ENCODE measurements at places on chromosomes 1 and 21. TPM values are rescaled to one million over a fixed set of nuclear protein-coding genes. Genes with fewer than 3 reads are reported as not detected.

DNA sequence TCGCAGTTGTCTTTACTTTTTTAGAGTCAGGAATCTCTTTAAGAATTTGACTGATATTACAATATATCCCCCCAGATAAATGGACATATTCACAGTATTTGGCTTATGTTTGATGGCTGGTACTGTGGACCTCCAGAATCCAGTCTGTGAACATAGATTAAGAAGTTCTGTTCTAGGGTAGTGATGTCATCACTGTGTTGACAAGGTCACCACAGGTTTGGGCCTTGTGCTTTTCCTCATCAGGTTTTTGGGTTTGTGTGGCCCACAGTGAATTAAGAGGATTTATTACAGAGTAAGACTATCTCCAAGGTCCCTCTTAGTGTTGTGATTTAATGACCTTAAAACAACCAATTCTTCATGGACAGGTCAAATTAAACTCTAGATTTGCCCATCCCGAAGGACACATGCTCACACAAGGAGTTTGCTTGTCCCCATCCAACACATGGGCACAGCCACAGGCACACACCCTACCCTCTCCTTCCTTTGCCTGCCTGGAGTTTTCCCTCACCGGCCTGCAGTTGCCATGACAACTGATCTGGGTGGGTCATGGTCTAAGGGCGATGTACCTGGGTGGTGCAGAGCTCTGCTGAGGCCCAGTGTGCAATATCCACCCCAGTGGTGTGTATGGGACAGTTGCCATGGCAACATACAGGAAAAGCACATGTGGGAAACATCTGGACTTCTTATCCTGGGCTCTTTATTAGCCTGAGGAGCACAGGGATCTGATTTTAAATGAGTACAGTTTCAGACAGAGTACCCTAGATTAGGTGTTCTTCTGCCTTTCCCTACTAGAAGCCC lies 98.6 kb downstream of the NAV1 start:
- peaks cover 4% of the 10 kb centered on the region for H3K4me1 ChIP-seq
- no peak overlapping the region for H3K27ac ChIP-seq
- H3K4me3 ChIP-seq, result no peak overlapping the region

GRCh38 chr1:183571678-183572268 lies 18.5 kb downstream of the NCF2 start:
- H3K4me3 ChIP-seq, result no peak overlapping the region
- no peaks in the 10 kb centered on the region for H3K27me3 ChIP-seq
- H3K4me1 ChIP-seq, result peaks cover 3% of the 10 kb centered on the region
- peaks cover 9% of the 10 kb centered on the region for H3K36me3 ChIP-seq

- H3K36me3 ChIP-seq, result no peaks in the 10 kb centered on the region
- no peak overlapping the region for H3K4me3 ChIP-seq
- no peaks in the 10 kb centered on the region for H3K27me3 ChIP-seq
- DNase-seq, result peak; percentile 74
These were observed 22.4 kb upstream of the ADGRB2 start for GRCh38 chr1:31786366-31787060.

GRCh38 chr1:153466908-153467307 lies 6.5 kb upstream of the S100A7 start:
- H3K27me3 ChIP-seq, result no peaks in the 10 kb centered on the region
- no peak overlapping the region for H3K4me3 ChIP-seq
- peaks cover 6% of the 10 kb centered on the region for H3K4me1 ChIP-seq
- H3K27ac ChIP-seq, result no peak overlapping the region

- H3K4me1 ChIP-seq, result peaks cover 14% of the 10 kb centered on the region
- H3K36me3 ChIP-seq, result peaks cover 28% of the 10 kb centered on the region
- DNase-seq, result peak; percentile 84
- no peaks in the 10 kb centered on the region for H3K27me3 ChIP-seq
- H3K4me3 ChIP-seq, result peak overlapping the region; percentile 60
- H3K27ac ChIP-seq, result peak overlapping the region; percentile 51
These were observed 674 bp downstream of the PPFIA4 start for GRCh38 chr1:203026666-203027663.

DNA sequence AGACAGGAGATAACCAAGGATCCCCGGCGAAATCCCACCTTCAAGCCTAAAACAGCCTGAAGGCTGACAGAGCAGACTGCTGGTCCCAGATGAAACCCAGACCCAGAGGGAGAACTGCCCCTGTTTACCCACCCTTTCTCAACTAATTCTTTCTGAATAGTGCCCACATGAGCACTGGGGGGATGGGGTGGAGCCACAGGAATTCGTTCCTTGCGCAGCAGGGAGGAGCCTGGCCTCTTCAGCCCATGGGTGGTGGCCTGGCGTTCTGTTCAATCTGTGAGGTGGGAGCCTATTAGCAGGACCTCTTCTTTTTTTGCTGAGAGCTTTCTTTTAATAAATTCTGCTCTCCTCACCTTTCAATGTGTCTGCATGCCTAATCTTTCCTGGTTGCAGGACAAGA lies 6.6 kb upstream of the AK5 start:
- no peak for DNase-seq
- H3K27me3 ChIP-seq, result peaks cover 12% of the 10 kb centered on the region
- H3K4me1 ChIP-seq, result no peaks in the 10 kb centered on the region
- no peaks in the 10 kb centered on the region for H3K36me3 ChIP-seq

The GPR37L1 gene
- not detected for total RNA-seq

The ITLN2 gene
- total RNA-seq, result not detected

DNA sequence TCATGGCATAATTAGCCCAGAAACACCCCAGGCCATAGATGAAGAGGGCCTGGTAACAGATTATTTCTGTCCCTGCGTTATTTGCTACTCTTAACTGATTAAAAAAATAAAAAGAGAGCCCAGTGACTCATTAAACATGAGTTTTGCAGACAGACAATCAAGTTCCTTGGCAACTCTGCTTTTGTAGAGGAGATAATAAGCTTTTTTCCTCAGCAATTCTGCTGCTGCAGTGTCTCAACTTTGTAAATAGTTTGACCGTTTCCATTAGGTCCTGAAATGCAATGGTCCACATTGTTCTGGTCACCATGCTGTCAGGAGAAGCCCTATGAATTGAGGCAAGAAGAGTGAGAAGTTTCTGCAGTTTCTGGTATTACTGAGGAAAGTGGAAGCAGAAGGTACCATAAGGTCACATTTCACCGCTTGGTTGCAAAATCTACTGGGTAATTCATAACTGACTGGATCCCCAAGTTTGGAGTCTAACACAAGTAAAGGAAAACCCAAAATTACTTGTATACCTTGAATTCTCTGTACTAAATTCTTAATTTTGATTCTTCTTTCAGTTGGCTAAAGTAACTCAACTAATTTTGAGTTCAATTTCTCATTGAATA lies 139.5 kb downstream of the ZZZ3 start:
- no peak for DNase-seq
- no peaks in the 10 kb centered on the region for H3K36me3 ChIP-seq
- no peak overlapping the region for H3K27ac ChIP-seq
- H3K4me1 ChIP-seq, result no peaks in the 10 kb centered on the region
- no peak overlapping the region for H3K4me3 ChIP-seq
- no peaks in the 10 kb centered on the region for H3K27me3 ChIP-seq

The MYOG gene
- not detected for total RNA-seq

DNA sequence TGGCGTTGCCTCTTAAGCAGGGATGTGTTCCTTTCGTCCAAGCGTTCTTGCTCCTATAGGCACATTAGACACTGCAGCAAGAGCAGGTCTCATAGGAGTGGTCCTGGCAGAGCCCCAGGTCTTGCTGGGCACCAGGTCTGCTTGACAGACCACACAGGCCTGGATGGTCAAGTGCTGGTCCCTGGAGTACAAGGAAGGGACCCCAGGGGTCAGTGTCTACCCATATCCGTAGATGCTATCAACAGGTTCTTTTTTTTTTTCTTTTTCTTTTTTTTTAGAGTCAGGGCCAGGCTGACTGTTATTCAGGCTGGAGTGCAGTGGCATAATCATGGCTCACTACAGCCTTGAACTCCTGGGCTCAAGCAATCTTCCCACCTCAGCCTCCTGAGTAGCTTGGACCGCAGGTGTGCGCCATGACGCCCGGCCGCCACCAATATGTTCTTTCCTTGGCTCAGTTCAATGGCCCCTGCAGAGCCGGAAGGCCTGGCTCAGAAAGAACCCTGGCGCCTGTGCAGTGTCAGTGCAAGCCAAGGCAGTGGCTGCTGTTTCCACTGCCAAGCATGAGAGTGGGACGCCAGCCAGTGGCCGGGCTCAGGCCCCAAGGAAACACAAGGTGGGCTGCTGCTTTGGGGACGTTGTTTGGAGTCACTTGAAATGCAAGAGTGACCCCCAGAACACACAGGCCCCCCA lies 10.0 kb upstream of the TNFRSF8 start:
- peak; percentile 65 for DNase-seq
- no peaks in the 10 kb centered on the region for H3K36me3 ChIP-seq
- no peak overlapping the region for H3K27ac ChIP-seq
- peaks cover 2% of the 10 kb centered on the region for H3K27me3 ChIP-seq
- peaks cover 9% of the 10 kb centered on the region for H3K4me1 ChIP-seq

- H3K4me1 ChIP-seq, result peaks cover 67% of the 10 kb centered on the region
- DNase-seq, result no peak
- H3K27ac ChIP-seq, result peak overlapping the region; percentile 79
- no peaks in the 10 kb centered on the region for H3K36me3 ChIP-seq
- no peak overlapping the region for H3K4me3 ChIP-seq
- H3K27me3 ChIP-seq, result no peaks in the 10 kb centered on the region
These were observed 14.1 kb downstream of the EPB41 start for GRCh38 chr1:28928314-28928941.

The RGS16 gene
- 24.2 TPM for total RNA-seq

DNA sequence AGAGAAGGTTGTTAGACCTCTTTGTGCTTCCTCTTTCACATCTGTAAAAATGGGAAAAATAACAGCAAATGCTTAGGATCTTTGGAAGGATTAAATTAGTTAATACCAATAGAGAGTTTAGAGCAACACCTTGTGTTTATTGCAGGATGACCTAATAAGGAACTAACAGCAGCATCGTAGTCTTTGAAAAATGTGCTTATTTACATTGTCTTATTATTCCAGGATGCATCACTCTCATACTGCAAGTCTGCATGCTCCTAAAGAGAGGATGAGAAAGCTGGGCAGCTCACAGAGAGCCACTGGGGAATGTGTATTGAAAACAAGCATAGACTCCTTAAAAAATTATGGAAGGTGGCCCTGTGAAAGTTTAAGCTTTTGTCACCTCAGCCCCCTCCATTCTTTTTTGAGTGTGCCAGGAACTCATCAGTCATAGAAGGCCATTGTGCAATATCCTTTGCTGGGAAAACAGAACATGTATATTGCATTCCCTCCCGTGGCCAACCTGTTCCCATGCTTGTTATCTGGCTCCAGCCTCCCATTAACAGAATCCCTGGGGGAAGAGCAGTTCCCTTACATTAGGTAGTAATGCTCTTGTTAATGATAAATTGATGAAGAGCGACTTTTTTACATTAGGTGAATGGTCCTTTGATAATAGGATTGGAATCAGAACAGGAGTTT lies 180.7 kb downstream of the ZNF326 start:
- no peaks in the 10 kb centered on the region for H3K27me3 ChIP-seq
- no peak for DNase-seq
- no peaks in the 10 kb centered on the region for H3K36me3 ChIP-seq
- H3K4me3 ChIP-seq, result no peak overlapping the region
- H3K4me1 ChIP-seq, result no peaks in the 10 kb centered on the region

The KRTAP19-5 gene
- total RNA-seq, result not detected

- H3K4me1 ChIP-seq, result peaks cover 40% of the 10 kb centered on the region
- H3K4me3 ChIP-seq, result no peak overlapping the region
- no peaks in the 10 kb centered on the region for H3K27me3 ChIP-seq
These were observed 170.7 kb downstream of the DHRS3 start for GRCh38 chr1:12447307-12447706.

The RPE65 gene
- not detected for total RNA-seq

DNA sequence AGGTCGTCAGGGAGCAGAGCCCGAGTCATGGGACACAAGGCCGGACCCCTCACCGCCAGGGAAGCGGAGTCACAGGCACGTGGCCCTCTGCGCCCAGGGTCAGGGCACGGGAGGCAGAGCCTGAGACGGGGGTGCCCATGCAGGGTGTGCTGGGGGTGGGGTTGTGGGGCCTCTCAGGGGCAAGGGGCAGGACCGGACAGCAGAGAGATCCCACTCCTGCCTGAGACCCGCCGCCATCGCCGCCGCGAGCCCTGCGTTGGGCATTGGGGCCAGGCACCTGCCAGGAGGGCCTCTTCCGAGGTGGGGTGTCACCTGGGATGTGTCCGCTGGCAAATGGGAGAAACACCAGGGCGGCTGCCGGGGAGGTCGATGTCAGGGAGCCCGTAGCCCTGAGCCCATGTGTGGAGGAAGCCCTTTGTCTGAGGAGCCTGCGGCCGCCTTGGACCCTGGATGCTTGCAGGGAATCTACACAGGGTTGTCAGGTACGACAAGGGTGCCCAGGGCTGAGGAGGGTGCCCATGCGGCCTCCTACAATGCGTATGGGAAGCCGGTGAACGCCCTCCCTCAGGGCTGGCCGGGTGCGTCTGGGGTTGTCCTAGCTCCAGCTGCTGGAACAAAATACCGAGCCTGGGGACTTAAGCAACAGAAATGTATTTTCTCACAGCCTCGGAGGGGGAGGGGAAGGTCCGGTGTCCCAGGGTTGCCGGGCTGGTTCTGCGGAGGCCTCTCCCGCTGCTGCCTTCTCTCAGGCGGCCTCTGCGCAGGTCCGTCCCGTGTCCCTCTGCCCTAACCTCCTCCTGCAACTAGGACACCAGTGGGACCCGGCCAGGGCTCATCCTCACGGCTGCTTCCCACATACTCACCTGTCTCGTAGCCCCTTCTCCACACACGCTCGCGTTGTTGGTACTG lies 16.4 kb upstream of the C1orf159 start:
- no peak for DNase-seq
- peaks cover 16% of the 10 kb centered on the region for H3K4me1 ChIP-seq
- H3K36me3 ChIP-seq, result no peaks in the 10 kb centered on the region
- H3K27ac ChIP-seq, result no peak overlapping the region

GRCh38 chr21:45552696-45553391 lies 10.6 kb upstream of the SLC19A1 start:
- H3K36me3 ChIP-seq, result no peaks in the 10 kb centered on the region
- peaks cover 18% of the 10 kb centered on the region for H3K4me1 ChIP-seq
- peak; percentile 84 for DNase-seq
- no peaks in the 10 kb centered on the region for H3K27me3 ChIP-seq
- H3K27ac ChIP-seq, result peak overlapping the region; percentile 95
- H3K4me3 ChIP-seq, result no peak overlapping the region

- no peaks in the 10 kb centered on the region for H3K36me3 ChIP-seq
- H3K27ac ChIP-seq, result no peak overlapping the region
- H3K4me1 ChIP-seq, result no peaks in the 10 kb centered on the region
- no peak for DNase-seq
These were observed 787.6 kb downstream of the USP25 start for GRCh38 chr21:16517383-16517782.

The ERG gene
- total RNA-seq, result 65.0 TPM

Measured in spleen (tissue), 13 donors.